ENCODE measurements at places on chromosomes 6 and 20.

DNA sequence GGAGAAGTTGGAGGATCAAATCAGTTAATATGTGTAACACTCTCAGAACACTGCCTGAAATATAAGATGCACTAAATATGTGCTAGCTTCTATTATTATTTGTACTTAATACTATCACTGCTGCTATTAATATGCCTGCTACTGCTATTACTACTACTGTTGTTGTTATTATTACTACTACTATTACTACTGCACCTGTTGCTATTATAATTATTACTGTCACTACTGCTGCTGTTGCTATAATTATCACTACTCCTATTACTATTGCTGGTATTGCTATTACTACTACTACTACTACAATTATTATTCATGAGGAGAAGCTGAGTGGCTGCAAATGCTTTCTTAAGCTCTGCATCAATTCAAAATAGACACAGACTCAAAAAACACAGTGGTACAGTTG lies 16.7 kb upstream of the SSTR4 start:
- DNase-seq = no peak

DNA sequence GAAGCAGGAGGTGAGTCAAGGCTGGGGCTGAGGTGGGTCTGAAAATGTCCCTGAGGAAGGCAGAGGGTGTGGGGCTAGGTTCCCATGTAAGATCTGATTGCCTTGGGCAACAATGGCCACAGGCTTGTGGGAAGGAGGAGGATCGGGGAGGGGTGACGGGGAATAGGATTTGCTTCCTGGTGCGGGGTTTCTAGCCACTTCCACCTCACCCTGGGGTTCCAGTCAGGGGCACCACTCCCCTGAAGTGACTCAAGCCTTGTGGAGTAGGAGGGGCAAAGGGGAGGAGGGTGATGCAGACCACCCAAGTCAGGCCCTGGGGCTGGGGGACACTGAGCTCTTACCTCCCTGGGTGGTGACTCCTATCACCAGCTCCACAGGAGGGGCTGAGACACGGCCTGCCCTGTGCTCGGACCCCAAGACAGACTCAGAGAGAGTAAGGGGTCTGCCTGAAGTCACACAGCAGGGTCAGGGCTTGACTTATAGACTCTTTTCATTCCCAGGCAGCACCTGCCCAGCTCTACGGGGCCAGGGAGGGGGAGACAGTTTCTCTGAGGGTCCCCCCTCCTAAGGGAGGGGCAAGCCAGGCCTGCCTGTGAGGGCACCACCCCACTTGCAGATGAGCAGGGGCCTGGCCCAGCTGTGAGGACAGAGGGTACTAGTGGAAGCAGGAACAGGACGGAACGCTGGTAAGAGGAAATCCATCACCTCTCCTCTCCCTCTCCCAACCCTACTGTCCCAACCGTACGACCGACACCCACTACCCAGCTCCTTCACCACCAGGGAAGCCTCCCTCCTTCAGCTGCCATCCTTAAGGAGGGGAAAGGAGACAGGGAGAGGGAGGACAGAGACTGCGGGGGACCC lies 12.4 kb upstream of the SPDEF start:
- DNase-seq = no peak

DNA sequence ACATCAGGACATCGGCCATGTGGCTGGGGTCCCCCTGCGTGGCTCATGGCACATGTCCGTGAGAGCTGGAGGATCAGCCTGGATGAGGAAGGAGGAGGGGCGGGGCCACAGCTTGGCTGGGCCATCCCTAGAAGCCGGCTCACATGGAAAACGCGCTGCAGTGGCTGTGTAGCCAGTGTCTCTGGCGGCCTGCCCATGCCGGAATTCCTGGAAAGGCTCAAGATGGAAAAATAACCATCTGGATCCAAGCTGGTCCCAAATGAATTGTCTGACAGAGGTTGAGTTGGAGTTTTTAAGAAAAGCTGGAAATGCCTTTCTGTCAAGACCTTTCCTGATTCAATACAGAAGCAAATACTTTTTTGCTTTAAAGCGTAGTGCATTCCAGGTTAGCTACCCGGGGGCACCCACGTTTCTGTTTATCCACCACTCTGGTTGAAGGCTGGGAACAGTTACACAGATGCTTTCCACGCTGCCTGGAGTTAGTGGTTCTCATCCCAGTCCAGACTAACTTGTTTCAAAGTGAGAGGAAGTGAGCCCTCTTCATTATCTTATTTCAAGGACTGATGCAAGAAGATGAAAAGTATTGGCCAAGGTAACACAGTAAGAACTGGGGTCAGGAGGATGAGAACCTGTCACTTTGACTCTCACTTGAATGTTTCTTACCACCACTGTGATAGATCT lies 99.0 kb downstream of the GMPR start:
- DNase-seq = no peak

DNA sequence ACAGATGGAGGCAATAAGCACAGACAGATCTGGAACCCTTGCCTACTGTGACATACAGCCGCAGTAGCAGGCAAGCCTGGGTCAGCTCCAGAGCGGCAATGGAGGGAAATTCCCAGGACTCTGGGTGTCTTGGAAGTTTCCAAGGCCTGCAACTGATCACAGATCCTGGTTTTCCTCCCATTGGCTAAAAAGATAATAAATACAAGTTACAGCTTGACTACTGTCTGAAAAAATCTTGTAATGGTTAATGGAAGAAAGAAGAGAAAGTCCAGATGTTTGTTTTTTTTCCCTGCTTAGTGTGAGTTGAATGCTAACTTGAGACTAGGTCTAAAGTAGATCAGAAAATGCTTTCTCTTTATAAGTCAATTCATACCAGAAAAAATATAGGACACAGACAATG lies 307.6 kb downstream of the ALDH8A1 start:
- DNase-seq = no peak

- DNase-seq = no peak
Measured at GRCh38 chr6:160519603-160520042, 144.5 kb downstream of the LPA start.

GRCh38 chr6:5217356-5217755 lies 43.4 kb downstream of the LYRM4 start:
- no peak for DNase-seq

DNA sequence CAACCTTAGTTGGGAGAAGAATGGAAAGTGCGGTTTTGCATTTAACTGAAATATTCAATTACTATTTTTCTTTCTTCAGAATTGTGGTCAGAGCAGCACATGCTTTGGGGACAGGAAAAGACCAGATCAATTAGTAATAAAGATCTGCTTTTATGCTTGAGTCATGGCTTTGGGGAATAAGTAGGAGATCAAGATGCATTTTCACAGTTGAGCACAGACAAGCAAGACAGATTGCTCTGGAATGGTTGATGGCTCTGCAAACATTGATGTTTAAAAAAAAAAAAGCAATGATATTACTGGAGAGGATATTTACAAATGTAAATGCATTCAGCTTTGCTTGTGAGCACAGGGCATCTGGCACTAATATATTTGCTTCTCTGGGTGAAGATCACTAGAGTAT lies 224.4 kb upstream of the SASH1 start:
- no peak for DNase-seq

DNA sequence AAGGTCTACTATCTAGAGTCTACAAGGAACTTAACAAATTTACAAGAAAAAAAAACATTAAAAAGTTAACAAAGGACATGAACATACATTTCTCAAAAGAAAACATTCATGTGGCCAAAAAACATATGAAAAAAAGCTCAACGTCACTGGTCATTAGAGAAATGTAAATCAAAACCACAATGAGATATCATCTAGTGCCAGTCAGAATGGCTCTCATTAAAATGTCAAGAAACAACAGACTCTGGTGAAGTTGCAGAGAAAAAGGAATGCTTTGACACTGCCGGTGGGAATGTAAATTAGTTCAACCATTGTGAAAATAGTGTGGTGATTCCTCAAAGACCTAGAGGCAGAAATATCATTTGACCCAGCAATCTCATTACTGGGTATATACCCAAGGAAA lies 48.3 kb downstream of the OGFRL1 start:
- DNase-seq = no peak

- no peak for DNase-seq
Measured at GRCh38 chr6:163335671-163336545, 78.6 kb upstream of the QKI start.

DNA sequence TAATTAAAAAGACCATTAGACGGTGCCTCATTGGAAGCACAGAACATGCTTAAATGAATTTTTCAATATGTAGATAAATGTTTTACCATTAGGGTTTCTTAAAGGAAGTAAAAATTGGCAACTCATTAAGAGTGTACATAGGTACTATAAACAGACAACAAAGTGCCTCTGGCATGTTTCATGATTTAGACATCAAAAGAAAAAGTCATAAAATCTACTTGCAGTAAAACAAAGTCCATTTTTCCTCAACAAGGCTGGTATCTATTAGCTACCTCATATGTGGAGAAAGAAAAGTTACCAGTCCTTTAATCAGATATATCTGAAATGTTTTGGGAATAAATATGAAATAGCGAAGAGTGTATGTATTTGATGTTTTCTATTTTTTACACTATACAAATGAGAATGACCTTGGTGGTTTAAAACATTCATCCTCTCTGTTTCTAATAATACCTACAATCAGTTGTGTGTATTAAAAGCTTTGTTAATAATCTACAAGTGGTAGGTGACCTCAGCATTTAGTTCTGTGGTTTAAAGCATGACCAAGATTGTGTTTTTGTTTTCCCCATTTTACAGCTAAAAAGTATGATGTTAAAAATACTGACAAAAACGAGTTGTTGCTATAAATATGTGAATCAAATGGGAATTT lies 87.5 kb downstream of the HDGFL1 start:
- no peak for DNase-seq

DNA sequence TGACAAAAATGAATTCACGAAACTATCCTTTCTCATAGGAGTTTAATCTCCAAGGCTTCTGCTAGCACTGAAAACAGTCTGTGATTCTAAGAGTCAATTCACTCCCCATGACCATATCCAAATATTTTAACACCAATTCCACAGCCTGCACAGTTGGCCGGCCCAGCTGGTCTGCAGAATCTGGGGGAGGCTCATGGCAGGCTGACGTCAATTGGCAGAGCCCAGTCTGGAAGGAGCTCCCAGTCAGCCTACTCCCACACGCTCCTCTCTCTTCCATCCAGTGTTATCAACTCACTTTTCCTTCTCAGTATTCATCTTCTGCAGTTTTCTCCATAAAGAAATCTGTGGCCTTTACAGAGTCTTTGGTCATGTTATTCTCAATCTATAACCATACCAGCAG lies 111.0 kb downstream of the TBXT start:
- DNase-seq = no peak

DNA sequence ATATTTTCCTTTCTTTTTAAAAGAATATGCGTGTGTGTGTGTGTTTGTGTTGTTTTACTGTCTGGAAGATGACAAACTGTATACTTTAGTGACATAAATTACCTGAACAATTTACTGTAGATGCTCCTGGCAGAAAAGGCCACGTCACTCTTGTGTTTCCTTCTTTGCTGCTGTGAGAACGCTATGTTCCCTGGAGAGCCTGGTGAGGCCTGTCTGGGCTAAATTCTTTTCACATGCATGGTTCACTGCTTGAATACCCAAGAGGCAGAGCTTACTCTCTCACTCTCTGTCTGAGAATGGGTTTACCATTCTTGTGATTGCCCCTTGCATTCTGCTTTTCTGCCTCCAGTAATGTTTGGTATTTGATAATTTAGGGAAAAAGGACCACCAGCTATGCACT lies 64.3 kb downstream of the EDN1 start:
- no peak for DNase-seq

GRCh38 chr6:136549300-136550044 lies 750 bp downstream of the MAP7 start:
- DNase-seq = no peak
